COR-L47 (cell line): ENCODE measurements at places on chromosomes 7 and 10.

DNA sequence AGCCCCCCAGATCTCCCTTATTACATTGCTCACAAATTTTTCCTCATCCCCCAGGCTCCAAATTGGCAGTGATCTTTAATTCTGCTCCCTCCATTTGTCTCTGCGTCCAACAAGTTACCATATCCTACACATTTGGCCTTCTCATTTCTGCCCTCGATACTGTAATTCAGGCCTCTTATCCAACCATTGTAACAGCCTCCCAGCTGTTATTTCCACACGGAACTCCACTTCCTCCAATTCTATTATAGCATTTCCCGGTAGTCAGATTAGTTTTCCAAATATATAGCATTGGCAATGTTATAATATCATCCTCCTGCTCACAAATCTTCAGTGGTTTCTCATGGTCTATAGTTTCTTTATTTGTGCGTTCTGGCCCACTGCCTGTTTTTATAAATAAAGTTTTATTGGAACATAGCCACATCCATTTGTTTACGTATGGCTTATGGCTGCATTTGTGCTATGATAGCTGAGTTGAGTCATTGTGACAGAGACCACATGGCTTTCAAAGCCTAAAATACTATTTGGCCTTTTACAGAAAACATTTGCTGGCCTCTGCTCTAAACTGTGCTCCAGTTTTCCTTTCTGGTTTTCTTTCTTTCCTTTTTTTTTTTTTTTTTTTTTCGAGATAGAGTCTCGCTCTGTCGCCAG is 126.5 kb upstream of the ZNF438 start:
- no peak for DNase-seq

DNA sequence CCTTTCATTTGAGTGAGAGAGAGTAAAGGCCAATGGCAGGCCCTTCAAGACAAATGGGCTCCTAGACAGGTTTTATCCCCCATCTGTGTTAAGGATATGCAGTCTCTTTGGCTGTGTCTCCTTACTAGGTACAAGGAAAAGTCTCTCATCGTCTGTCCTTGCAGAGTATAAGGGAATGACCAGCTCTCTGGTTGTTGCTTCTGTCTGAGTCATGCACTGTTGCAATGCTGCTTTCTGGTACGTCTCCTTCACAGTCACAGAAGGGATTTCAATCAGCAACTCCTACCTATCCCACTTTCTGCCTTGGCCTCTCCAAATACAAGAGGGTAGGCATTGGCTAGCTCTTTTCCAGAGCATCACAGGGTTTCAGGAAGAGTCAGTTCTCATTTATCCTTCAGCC is 48.1 kb downstream of the CTTNBP2 start:
- DNase-seq: no peak

DNA sequence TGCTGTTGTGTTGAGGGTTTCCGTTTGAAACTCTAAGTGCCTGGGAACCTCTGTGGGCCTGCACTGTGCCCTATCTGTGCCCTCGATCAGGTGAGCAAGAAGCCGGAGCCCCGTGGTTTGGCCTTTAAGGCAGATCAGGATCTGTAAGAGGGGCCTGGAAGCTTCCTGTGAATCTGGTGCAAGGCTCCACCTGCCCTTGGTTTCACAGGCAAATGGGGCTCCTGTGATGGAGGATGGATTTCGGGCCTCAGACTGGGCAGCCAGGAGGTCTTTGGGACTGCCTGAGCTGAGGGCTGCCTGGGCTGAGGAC is 21.6 kb downstream of the SCART1 start:
- DNase-seq: no peak

DNA sequence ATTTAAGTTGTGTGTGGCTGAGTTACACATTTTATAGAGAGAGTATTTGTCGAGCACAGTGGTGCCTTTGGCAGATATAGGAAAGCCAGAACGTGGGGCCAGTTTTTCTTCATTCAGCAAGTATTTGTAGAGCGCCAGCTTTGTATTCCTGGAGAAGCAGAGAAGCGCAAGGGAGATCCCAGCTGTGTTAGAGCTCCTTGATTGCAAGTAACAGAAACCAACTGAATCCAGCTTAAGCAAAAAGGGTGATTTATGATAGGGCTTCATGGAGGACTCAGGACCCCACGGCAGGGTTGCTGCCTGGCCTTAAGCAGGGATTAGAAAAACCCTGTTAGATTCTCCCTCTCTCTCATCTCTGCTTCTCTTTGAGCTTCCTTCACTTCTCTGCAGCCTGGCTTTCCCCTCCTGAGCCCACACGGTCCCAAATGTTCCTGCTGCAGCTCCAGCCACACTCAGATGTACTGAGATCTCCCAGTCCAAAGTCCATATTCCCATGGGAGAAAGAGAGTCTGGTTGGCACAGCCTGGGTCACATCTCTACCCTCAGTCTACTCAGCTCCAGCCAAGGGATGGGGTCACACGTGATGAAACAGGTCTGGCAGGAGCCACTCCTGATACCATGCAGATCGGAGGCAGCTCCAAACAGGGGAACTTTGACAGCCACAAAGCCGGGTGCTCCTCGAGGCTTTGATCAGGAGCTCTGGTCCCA is 16.7 kb downstream of the UBTD1 start:
- DNase-seq: no peak

- DNase-seq: no peak
These were observed 9.3 kb upstream of the ZNF438 start for GRCh38 chr10:31041011-31041410.

DNA sequence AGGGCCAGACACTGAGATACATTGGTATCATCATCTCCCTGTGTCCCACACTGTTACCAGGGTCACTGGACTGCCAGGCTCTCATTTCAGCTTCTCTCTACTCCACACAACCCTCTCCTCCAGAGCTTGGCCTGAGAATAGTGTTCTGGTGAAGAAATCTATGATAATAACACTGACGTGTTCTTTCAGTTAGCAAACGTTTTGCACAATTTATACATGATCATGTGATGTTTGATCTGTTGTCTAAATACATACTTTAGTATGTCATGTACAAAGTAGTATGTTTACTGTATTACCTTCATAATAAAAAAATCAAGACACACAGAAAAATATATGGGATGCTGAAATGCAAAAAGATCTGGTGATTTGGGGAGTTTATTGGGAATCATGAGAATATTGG is 5.0 kb downstream of the SLC16A9 start:
- no peak for DNase-seq

DNA sequence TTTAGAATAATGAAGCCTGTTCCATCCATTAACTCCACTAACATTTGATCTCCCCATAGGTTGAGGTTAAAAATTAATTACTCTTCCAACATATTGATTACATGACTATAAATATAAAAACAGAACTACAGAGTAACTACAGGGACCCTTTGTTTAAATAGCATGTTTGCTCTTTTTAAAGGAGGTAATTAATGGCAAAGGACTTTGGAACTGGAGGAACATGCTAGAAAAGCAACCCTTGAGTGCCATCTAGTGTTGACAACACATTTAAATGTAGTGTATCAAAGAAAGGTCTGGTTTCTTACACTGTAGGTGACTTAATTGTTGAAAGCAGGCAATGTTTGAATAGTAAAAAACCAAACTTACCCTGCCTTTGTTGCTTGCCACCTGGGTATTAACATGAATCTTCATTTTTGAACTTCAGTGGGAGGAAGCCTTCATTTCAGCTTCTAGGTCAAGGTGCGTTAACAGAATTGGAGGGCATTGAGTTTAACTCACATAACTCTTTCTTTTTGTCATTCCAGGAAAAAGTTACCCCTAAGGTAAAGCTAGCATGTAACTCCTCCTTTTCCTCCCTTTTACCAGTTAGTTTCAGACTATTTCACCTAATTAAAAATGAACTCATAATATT is 52.6 kb upstream of the CAPZA2 start:
- DNase-seq: peak; percentile 72

DNA sequence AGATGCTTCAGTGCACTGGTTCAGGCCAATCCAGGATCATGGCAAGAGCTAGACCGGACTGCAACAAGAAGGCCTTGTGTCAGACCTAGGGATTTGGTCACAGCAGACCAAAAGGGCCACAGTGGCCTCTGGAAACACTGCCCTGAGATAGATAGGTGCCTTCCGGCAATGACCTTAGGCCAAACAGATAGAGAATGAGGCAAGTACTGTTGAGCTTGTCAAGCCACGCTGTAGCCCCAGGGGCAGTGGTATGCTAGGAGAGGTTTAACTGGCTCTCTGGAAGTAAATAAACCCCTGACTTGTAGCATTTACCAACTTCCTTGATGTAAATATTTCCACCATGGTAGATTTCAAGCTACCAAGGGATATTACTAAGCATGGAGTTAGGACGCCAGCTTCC is 197.5 kb downstream of the GRID1 start:
- no peak for DNase-seq
